ENCODE measurements at places on chromosomes 6 and 20.

- H3K27me3 ChIP-seq = no peaks in the 10 kb centered on the region
- no peak overlapping the region for H3K27ac ChIP-seq
- H3K36me3 ChIP-seq = no peaks in the 10 kb centered on the region
- H3K4me1 ChIP-seq = no peaks in the 10 kb centered on the region
- DNase-seq = no peak
These were observed 17.1 kb downstream of the XKR7 start for GRCh38 chr20:31984981-31985471.

DNA sequence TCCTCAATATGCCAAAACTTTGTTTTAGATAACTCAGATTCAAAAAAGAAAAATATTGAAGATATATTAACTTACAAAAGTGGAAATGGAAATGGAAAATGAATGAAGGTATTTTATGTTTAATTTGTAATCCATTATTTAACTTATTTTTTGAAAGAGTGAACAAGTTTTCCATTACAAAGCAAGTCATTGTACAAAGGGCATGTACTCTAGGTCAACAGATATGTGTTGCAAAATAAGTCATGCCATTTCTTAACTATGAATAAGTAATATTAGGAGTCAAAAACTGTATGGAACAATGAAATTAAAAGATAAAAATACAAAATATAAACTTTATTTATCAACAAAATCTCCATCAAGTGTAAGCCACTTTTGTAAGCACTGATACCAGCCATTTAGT lies 25.9 kb upstream of the DEFB113 start:
- no peaks in the 10 kb centered on the region for H3K27me3 ChIP-seq
- no peaks in the 10 kb centered on the region for H3K36me3 ChIP-seq
- H3K27ac ChIP-seq = no peak overlapping the region
- H3K4me3 ChIP-seq = no peak overlapping the region
- no peak for DNase-seq
- H3K4me1 ChIP-seq = no peaks in the 10 kb centered on the region

GRCh38 chr6:23910420-23910819 lies 215.6 kb upstream of the NRSN1 start:
- no peak overlapping the region for H3K27ac ChIP-seq
- no peaks in the 10 kb centered on the region for H3K27me3 ChIP-seq
- H3K4me3 ChIP-seq = no peak overlapping the region
- no peak for DNase-seq
- H3K36me3 ChIP-seq = no peaks in the 10 kb centered on the region
- no peaks in the 10 kb centered on the region for H3K4me1 ChIP-seq

GRCh38 chr6:156963712-156964700 lies 186.8 kb downstream of the ARID1B start:
- DNase-seq = peak; percentile 59
- H3K27me3 ChIP-seq = no peaks in the 10 kb centered on the region
- no peaks in the 10 kb centered on the region for H3K36me3 ChIP-seq
- H3K27ac ChIP-seq = no peak overlapping the region
- no peaks in the 10 kb centered on the region for H3K4me1 ChIP-seq

DNA sequence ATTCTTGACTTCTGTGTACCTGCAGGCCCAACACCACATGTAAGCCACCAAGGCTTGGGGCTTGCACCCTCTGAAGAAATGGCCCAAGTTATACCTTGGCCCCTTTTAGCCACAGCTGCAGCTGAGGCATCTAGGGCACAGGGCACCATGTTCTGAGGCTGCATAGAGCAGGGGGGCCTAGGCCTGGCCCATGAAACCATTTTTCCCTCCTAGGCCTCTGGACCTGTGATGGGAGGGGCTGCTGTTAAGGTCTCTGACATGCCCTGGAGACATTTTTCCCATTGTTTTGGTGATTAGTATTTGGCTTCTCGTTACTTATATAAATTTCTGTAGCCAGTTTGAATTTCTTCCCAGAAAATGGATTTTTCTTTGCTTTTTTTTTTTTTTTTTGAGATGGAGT lies 50.4 kb upstream of the SEC63 start:
- H3K4me1 ChIP-seq = no peaks in the 10 kb centered on the region
- H3K36me3 ChIP-seq = no peaks in the 10 kb centered on the region
- no peak for DNase-seq
- H3K27me3 ChIP-seq = no peaks in the 10 kb centered on the region
- no peak overlapping the region for H3K4me3 ChIP-seq

- H3K4me1 ChIP-seq = peaks cover 22% of the 10 kb centered on the region
- no peaks in the 10 kb centered on the region for H3K27me3 ChIP-seq
- peak overlapping the region; percentile 90 for H3K27ac ChIP-seq
- peaks cover 9% of the 10 kb centered on the region for H3K36me3 ChIP-seq
These were observed 979 bp upstream of the SOD2 start for GRCh38 chr6:159693894-159694545.

- H3K4me3 ChIP-seq = peak overlapping the region; percentile 14
- H3K27ac ChIP-seq = peak overlapping the region; percentile 59
- DNase-seq = peak; percentile 92
- peaks cover 13% of the 10 kb centered on the region for H3K4me1 ChIP-seq
These were observed 98.3 kb downstream of the RAMACL start for GRCh38 chr6:166488076-166488685.

GRCh38 chr6:41336824-41337223 lies 1.4 kb downstream of the NCR2 start:
- no peaks in the 10 kb centered on the region for H3K36me3 ChIP-seq
- no peak for DNase-seq
- H3K4me3 ChIP-seq = no peak overlapping the region
- H3K27me3 ChIP-seq = peaks cover 2% of the 10 kb centered on the region

GRCh38 chr20:17967521-17968365 lies 851 bp downstream of the SNX5 start:
- H3K27ac ChIP-seq = peak overlapping the region; percentile 93
- peak overlapping the region; percentile 88 for H3K4me3 ChIP-seq
- peaks cover 72% of the 10 kb centered on the region for H3K4me1 ChIP-seq
- H3K36me3 ChIP-seq = peaks cover 29% of the 10 kb centered on the region

- no peak for DNase-seq
- H3K36me3 ChIP-seq = peaks cover 5% of the 10 kb centered on the region
- no peak overlapping the region for H3K27ac ChIP-seq
- H3K4me1 ChIP-seq = peaks cover 2% of the 10 kb centered on the region
- no peaks in the 10 kb centered on the region for H3K27me3 ChIP-seq
These were observed 31.0 kb downstream of the E2F3 start for GRCh38 chr6:20432692-20433091.

GRCh38 chr6:14798594-14798982 lies 447.3 kb upstream of the JARID2 start:
- no peak overlapping the region for H3K4me3 ChIP-seq
- no peaks in the 10 kb centered on the region for H3K36me3 ChIP-seq
- DNase-seq = no peak

GRCh38 chr20:38135271-38135650 lies 29.8 kb downstream of the TGM2 start:
- H3K4me3 ChIP-seq = no peak overlapping the region
- H3K4me1 ChIP-seq = peaks cover 17% of the 10 kb centered on the region
- no peaks in the 10 kb centered on the region for H3K36me3 ChIP-seq
- no peak overlapping the region for H3K27ac ChIP-seq
- H3K27me3 ChIP-seq = no peaks in the 10 kb centered on the region

DNA sequence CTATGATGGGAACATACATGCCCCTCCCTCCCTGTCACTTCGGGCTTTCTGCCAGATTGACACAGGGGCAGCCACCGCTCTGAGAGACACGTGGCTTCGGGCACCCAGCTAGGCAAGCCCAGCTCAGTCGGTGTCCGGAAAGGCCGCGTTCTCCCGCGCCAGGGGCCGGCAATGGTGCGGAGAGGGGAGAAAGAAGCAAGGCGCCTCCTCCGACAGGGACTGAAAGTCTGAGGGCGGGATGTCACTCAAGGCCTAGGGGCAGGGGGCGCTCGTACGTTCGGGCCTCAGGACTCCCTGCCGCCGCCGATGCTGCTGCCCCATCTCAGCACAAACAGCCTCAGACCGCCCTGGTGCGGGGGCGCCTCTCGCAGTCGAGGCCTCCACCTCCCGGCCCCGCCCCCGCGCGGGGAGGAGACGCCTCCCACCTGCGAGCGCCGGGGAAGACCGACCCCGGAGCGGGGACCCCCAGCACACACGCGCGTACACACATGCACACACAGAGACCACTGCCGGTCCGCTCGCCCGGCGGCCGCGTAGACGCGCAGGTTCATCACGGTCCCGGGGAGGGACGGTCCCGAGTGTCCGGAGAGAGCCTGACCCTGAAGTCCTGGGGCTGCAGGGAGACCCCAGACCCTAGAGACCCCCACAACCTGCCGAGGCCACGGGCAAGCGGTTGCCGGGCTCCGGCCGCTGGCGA lies 1.9 kb downstream of the GRM4 start:
- H3K36me3 ChIP-seq = no peaks in the 10 kb centered on the region
- peaks cover 30% of the 10 kb centered on the region for H3K4me1 ChIP-seq
- H3K27me3 ChIP-seq = peaks cover 51% of the 10 kb centered on the region
- no peak overlapping the region for H3K27ac ChIP-seq
- DNase-seq = peak; percentile 79

DNA sequence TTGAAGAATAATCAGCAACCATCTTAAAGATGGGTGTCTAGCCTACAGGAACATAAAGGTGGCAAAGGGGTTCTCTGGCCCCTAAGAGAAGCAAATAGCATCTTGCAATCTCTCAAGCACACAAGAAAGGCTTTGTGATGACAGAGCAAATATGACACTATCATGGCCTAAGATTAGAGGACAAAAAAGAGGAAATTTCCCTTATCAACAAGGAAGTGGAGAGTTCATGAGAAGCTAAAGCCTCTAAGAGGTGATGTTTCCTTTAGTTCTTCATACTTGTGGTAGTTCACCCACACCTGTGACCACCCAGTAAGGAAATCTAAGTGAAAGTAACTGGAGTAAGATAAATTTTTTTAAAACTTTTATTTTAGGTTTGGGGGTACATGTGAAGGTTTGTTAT lies 88.4 kb downstream of the OLIG3 start:
- no peaks in the 10 kb centered on the region for H3K36me3 ChIP-seq
- H3K27me3 ChIP-seq = no peaks in the 10 kb centered on the region
- H3K4me3 ChIP-seq = no peak overlapping the region

DNA sequence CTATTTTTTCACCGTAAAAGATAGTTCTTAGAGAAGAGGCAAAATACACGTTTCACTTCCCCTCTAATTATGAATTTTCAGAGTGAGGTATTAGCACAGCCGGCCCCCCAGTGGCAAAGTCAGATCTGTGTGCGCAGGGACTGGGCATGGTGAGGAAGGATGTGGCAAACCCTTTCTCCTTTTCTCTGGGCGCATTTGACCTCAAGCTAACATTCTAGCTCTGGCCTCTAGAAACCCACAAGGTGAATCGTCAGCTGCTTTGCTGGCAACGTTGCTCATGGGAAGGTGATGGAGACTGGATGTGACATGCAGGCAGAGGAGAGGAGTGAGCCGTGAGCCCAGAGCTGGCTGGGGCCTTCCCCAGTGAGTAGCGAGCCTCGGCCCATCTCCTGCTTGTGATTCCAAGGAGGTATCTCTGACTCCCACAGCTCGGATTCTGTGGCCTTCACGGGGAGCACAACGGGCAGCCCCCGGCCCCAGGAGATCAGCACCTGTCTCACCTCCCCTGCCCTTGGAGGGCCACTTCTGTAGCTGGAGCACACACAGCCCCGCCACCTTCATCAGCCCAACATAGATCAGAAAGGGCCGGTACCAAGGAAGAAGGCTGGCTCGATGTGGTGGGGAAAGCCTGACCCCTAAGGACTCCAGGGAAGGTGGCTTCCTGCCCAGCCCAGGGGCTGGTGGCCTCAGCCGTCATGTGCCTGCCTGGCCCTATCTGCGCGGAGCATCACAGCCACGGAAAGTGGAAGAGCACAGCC lies 152.8 kb downstream of the TAF4 start:
- no peak overlapping the region for H3K27ac ChIP-seq
- peaks cover 10% of the 10 kb centered on the region for H3K36me3 ChIP-seq
- H3K4me1 ChIP-seq = peaks cover 17% of the 10 kb centered on the region
- H3K4me3 ChIP-seq = no peak overlapping the region
- no peaks in the 10 kb centered on the region for H3K27me3 ChIP-seq
- peak; percentile 13 for DNase-seq

DNA sequence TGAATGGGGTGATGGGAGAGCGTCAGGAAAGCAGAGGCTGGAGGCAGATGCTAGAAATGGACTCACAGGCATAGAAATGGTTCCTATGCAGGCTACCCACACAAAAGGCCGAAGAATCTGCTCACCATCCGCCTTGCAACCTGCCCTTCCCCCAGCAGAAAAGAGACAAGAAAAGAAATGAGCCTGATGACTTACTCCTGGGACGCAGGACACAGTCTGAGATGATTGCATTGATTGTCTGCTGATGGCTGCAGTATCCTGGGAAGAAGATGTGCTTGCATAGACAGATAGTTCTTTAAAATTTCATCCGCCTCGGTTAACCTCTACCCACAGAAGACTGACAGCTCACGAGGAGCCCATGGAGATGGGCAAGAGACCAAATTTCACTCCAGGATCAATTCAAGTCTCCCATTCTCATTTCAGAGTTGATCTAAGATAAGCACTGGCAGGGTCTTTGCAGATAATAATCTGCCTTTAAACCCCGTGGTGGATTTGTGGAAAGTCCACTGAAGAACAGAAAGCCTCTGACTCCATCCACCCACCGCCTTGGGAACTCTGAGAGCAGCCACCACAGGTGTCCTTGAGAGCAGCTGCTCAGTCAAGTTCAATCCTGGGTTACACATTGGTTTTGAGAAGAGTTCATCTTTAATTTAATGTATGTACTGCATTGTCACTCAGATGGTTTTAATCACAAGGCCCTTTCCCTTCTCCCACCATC lies 7.2 kb downstream of the AGPAT4 start:
- H3K27me3 ChIP-seq = no peaks in the 10 kb centered on the region
- DNase-seq = no peak
- no peaks in the 10 kb centered on the region for H3K4me1 ChIP-seq
- H3K36me3 ChIP-seq = no peaks in the 10 kb centered on the region
- H3K27ac ChIP-seq = no peak overlapping the region
- no peak overlapping the region for H3K4me3 ChIP-seq

- H3K4me1 ChIP-seq = peaks cover 8% of the 10 kb centered on the region
- peaks cover 23% of the 10 kb centered on the region for H3K36me3 ChIP-seq
- no peaks in the 10 kb centered on the region for H3K27me3 ChIP-seq
- no peak overlapping the region for H3K27ac ChIP-seq
- no peak overlapping the region for H3K4me3 ChIP-seq
These were observed 8.2 kb upstream of the UBE2V1 start for GRCh38 chr20:50120935-50121693.

DNA sequence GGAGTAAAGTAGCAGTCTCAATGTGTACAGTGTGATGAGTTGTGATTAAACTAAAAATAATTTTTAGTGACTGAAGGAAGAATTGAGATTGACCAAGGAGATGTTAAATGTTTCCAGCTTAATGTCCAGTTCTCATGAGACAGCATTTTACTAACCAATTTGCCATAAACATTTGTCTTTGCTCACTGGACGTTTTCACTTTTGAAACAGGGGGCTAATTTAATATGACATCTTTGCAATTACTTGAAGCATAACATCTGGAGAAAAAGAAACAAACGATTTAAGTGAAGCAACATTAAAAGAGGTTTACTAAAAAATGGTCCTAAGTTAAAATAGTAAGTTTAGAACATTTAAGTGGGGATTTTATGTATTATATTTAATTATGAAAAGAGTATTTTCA lies 443.8 kb downstream of the BCKDHB start:
- H3K27me3 ChIP-seq = no peaks in the 10 kb centered on the region
- DNase-seq = no peak
- no peaks in the 10 kb centered on the region for H3K36me3 ChIP-seq
- H3K4me1 ChIP-seq = no peaks in the 10 kb centered on the region
- no peak overlapping the region for H3K4me3 ChIP-seq
- H3K27ac ChIP-seq = no peak overlapping the region
